Activated CD4-positive, alpha-beta T cell treated with anti-CD3 and anti-CD28 coated beads, Interleukin-2, Interleukin-6, amounts not matched to agents 100 ng/mL and 50 ng/mL, durations not matched to agents 16 hours and 8 hours (primary cell): ENCODE measurements at places on chromosomes 7 and 10.

DNA sequence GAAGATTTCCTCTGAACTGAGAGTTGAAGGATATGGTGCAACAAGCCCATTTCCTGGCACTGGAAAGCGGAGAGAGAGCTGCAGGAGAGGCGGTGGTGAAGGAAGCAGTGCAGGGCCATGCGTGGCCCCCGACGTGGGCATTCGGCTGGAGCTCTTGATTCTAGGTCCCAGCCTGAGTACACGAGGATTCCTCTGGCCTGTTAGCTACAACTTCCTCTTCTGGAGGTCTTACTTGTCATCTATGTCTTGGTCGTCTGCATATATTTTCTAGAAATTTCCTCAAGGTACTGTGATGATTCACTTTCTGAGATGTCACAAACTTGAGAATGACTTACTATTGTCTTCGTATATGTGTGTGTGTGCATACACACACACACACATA lies 59.2 kb upstream of the JAZF1 start:
- peak; percentile 34 for DNase-seq

GRCh38 chr10:43683451-43684291 lies 35.0 kb upstream of the ZNF32 start:
- DNase-seq = peak; percentile 34

- no peak for DNase-seq
Measured at GRCh38 chr10:28951484-28951883, 274.2 kb downstream of the BAMBI start.

DNA sequence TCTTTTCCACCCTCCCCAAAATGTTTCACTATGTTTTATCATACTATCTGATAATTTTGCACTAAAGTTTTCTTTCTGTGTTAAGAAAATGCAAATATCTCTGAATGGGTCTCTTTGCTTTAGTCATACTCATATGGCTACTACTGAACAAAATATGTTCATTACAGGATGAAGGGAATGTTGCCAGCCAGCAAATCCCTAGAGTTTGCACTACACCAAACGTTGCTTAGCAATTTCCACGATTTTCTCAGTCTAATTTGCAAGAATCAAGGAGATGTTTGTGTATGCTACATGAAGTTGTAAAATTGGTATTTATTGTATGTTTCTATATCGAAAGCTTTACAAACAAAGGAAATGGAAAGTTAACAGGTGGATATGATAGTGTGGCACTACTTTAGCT lies 10.6 kb upstream of the MAGI2 start:
- DNase-seq = no peak

DNA sequence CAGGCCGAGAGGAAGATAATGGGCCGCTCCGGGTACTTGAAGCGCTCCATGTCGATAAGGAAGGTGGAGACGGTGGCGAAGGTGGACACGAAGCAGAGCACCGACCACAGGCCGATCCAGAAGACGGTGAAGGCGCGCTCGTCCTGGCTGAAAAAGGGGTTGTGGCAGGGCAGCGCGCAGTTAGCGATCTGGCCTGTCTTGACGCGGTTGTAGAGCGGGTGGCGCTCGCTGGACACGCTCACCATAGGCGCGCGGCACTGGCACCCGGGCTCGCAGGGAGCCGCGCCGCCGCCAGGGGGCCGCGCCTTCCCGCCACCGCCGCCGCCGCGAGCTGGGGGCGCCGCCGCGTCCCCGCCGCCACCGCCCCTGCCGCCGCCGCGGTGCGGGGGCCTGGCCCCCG lies 1.6 kb downstream of the FZD8 start:
- peak; percentile 56 for DNase-seq

DNA sequence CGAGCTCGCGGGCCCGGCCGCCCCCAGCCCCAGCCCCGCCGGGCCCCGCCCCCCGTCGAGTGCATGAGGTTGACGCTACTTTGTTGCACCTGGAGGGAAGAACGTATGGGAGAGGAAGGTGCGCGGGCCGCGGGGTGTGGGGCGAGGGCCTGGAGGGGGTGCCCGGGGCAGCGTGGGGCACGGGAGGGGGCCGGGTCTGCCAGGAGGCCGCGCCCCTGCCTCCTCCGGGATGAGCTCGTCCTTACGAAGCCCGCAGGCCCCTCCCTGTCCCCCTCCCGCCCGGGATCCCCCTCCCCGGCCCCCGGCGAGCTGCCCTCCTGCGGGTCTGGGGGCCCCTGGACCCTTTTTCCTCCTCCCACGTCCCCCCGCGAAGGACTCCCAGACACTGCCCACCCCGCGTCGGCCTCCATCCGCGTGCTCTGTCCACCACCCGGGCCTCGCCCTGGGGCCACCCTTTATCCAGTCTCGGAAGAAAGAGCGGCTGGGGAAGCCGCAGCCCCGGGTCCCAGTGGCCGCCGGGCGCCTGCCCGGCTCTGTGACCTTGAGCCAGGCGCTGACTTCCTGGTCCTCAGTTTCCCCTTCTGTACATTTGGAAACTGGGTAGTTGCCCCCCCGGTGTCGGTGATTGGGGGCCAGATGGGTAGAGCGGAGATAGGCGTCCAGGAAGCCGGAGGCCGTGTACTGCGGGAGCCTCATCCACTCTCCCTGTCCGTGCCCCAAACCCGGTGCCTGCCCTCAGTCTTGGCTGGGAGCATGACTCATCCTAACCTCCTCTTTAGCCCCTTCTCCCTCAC lies 521 bp downstream of the LIMK1 start:
- DNase-seq = peak; percentile 55

DNA sequence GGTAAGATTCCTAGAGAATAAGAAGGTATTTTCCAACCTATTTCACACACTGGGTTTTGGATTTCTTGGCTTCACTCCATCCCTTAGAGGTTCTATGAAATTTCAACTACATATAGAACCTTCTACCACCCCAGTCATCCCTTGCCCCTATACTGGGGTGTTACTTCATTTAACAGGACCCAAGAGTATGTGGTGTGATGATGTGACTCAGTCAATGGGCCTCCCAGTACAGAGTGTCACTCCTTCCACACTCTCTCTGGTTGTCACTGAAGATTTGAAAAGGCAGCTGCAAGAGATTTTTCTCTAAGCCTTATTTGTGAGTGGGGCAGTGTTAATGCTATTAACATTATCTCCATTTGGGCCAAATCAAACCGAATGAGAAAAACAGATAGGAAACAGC lies 33.5 kb downstream of the FGFBP3 start:
- DNase-seq = no peak

- no peak for DNase-seq
Measured at GRCh38 chr10:990808-991207, 2.6 kb downstream of the GTPBP4 start.

DNA sequence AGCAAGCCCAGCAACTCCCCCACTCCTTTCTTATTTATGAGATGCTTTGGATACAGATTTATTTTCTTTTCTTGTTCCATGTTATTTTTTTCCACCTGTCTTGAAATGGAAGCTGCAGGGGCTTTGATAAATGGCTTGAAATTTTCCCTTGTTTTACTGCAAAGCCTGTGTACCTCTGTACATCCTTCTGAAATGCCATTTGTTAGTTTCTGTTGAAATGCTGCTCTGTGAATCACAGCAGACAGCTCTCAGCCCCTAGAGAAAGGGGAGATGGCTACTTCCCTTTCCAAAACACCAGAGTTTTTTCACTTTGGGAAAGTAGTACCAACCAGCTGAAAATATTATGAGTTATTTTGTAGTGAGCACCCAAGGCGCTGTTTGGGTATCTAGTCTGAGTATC lies 304.2 kb downstream of the ELMO1 start:
- DNase-seq = no peak

- no peak for DNase-seq
Measured at GRCh38 chr10:119535305-119535704, 7.2 kb downstream of the RGS10 start.

GRCh38 chr10:13820119-13820963 lies 233.6 kb downstream of the PRPF18 start:
- DNase-seq = peak; percentile 9

DNA sequence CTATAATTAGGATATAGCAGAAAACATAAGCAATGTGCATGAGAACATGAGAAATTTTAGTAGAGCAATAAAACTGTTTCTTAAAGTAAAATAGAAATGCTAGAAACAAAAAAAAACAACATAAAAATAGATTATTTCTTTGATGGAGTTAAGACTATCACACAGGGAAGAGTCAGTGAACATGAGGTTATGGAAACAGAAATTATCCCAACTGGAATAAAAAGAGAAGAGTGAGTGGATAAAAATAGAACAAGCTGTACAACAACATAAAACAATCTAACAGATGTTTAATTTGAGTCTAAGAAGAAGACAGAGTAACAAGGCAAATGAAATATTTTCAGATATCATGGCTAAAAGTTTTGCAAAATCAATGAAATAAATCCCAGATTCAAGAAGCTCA lies 7.5 kb upstream of the OR6B1 start:
- no peak for DNase-seq

GRCh38 chr10:50395851-50396250 lies 144.5 kb upstream of the ASAH2 start:
- no peak for DNase-seq
